Left kidney (tissue), 8 donors: ENCODE measurements at places on chromosomes 4 and X. TPM values are rescaled to one million over a fixed set of nuclear protein-coding genes. Genes with fewer than 3 reads are reported as not detected.

GRCh38 chr4:170306208-170306607, 216.5 kb upstream of the AADAT start:
- DNase-seq, result no peak

DNA sequence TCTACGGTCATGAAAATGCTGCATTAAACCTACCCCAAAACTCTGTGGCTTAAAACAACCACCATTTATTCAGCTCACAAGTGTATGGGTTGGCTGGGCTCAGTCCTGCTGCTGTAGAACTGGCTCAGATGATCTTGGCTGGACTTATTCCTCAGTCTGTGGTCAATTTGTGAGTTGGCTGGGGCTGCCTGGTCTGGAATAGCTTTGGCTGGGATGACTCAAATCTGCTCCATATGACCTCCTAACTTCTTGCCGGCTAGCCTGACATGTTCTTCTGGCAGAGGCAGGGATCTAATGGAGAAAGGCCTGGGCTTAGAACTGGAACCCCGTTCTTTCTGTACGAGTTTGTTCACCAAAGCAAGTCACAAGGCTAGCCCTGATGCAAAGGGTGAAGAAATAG, 71.7 kb downstream of the CFAP299 start:
- DNase-seq, result no peak

- DNase-seq, result no peak
Measured at GRCh38 chrX:39528161-39528916, 569.4 kb downstream of the BCOR start.

DNA sequence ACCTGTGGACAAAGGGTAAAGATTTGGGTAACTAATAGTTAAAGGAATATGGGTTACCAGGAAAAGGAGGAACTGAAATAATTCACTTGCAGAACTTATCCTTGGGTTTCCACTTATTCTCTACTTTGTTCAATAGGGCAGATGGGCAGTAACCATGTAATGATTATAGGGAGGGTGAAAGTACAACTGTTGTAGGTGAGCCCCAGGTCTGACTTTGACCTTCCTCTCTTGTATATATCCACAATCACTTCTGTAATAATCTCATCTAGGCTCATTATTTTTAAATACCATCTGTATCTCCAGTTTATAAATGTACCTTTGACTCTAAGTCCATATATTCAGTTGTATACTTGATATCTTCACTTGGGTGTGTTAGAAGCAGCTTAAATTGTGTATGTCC, 32.1 kb downstream of the CXXC4 start:
- DNase-seq, result no peak

GRCh38 chrX:2627272-2627867, 63.7 kb upstream of the CD99 start:
- peak; percentile 39 for DNase-seq

DNA sequence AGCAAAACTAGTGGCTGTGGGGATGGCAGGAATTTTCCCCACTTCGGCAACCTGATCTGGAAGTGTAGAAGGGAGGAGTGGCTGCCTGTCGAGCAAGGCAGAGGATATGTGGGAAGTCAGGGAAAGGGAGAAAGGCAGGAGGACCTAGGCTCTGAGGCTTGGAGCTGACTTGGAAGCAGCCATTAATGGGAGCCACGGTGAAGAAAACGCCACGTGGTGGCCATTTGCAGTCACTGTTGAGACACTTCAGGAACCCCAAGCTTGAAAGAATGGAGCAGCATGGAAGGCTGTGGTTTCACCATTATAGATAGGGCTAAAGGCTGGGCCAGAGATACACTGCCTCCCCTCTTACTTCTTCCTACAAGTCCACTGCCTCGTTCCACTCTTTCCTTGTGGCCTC, 41.8 kb upstream of the MAML3 start:
- no peak for DNase-seq

GRCh38 chrX:55758033-55758432, 40.5 kb downstream of the RRAGB start:
- no peak for DNase-seq

GRCh38 chrX:149498767-149499166, 6.3 kb downstream of the IDS start:
- no peak for DNase-seq

DNA sequence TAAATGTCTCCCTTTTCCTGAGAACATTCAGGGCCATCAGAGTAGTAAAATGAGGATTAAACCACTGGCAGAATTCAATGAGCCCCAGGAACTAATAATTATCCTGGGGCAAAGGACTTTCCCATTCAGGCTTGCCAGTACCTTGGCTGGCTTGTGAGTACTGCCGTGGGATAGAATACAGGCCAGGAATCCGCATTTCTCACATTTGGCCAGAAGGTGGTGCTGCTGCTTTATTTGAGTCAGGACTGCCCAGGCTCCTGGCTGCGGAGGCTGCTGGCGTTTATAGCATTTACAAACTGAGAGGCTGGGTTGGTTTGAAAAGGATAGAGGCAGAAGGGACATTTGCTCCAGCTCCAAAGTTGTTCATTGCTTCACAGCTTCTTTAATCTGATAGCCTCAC, 91.4 kb downstream of the RTL9 start:
- peak; percentile 83 for DNase-seq

DNA sequence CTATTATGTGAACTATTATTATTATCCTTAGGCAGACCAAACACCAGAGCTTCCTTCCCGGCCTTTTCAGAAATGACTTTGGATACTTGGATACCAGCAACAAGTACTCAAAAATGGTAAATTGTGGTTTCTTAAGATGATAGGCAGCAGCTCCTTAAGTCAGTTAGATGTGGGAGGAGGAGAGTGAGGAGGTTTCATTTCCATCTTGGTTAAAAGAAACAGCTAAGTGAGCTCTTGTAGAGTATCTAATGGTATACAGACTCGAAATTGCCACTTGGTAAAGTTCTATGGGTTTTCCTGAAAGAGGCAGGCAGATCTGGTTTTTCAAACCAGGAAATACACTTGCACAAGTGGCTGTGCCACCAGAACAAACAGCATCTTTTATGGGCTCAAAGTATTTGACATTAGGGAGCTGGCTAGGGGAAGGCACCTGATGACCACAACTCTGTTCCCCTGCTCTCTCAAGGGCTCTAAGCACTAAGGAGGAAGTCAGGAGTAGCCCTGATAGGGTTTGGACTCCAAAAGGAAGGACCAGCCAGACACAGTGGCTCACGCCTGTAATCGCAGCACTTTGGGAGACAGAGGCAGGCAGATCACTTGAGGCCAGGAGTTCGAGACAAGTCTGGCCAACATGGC, 130.9 kb downstream of the TMEM164 start:
- DNase-seq, result no peak

- no peak for DNase-seq
Measured at GRCh38 chrX:33415459-33415858, 204.1 kb upstream of the DMD start.

Gene MAGEA4
- polyA plus RNA-seq, result not detected

Gene MAD2L1
- polyA plus RNA-seq, result 63.9 TPM

Gene PABPC1L2B
- not detected for polyA plus RNA-seq

Gene GLRA2
- polyA plus RNA-seq, result 0.52 TPM

Gene CLGN
- polyA plus RNA-seq, result 4.3 TPM

Gene ZAR1
- polyA plus RNA-seq, result not detected

Gene FGF5
- 0.03 TPM for polyA plus RNA-seq

Gene ARHGAP24
- polyA plus RNA-seq, result 110 TPM
